GM13976 (cell line): ENCODE measurements at places on chromosomes 2 and 18.

- DNase-seq = no peak
Measured at GRCh38 chr18:22975508-22975907, 42.4 kb downstream of the RBBP8 start.

DNA sequence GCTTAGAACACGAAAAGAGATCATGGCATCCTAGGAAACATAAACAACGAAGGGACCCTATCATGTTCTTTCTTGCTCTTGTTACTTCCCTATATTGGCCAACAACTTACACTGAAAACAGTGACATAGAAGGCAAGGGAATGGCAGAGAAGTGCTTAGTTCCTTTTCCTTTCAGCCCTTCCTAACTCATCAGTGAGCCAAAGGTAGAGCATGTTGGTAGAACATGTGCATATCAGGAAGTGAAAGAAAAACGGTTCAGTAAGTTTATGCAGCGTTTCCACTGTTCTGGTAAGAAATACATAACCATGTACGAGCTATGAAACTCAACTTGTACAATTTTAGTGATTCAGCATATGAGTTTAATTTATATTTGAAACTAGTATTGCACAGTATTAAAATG is 21.7 kb downstream of the AKAIN1 start:
- DNase-seq = no peak

- no peak for DNase-seq
Measured at GRCh38 chr2:236971131-236971821, 114.4 kb upstream of the COPS8 start.

- peak; percentile 3 for DNase-seq
Measured at GRCh38 chr2:118968961-118969733, 27.2 kb downstream of the MARCO start.

- no peak for DNase-seq
Measured at GRCh38 chr2:7724336-7724735, 807.1 kb downstream of the RNF144A start.

- no peak for DNase-seq
Measured at GRCh38 chr2:47499621-47500309, 96.8 kb downstream of the MSH2 start.

- no peak for DNase-seq
Measured at GRCh38 chr2:195594248-195594647, 62.8 kb upstream of the SLC39A10 start.

GRCh38 chr2:14255135-14255820 is 377.2 kb upstream of the LRATD1 start:
- DNase-seq = no peak

DNA sequence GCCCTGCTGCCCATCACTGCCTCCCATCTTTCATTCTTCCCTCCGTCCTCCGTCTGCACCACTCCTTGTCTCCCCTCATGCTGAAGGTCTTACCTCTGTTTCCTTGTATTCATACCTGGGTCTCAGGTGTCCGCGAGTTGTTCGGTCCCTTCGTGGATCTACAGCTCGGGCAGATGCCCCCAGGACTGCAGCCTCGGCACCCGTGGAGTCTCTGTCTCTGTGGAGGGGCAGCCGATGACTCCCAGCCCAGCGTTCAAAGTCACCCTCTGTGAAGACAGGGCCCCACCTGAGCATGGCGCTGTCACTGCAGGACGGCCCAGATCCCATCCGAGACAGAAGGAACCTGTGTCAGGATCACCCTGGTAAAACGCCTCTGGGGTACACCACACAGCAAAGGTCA is 480.0 kb upstream of the SALL3 start:
- DNase-seq = no peak

DNA sequence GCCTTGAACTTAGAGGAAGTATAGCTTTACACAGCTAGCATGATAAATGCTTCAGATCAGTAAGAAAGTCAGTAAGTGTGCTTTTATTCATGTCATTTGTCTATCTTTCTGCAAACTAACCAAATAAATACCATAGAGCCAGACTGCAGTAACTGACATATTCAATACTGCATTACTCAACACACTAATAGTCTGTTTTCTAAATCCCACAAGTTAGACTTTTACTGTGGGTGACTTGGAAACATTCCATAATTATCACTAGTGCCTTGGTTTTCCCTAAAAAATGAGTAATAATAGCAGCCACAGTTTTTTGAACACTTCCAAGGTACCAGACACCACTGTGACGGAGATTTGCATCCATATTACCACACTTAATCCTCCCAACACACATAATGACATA is 33.0 kb downstream of the ACVR1 start:
- DNase-seq = no peak

- DNase-seq = no peak
Measured at GRCh38 chr2:170586571-170587095, 128.5 kb upstream of the SP5 start.

GRCh38 chr2:26245231-26245732 is 543 bp downstream of the HADHB start:
- peak; percentile 44 for DNase-seq

DNA sequence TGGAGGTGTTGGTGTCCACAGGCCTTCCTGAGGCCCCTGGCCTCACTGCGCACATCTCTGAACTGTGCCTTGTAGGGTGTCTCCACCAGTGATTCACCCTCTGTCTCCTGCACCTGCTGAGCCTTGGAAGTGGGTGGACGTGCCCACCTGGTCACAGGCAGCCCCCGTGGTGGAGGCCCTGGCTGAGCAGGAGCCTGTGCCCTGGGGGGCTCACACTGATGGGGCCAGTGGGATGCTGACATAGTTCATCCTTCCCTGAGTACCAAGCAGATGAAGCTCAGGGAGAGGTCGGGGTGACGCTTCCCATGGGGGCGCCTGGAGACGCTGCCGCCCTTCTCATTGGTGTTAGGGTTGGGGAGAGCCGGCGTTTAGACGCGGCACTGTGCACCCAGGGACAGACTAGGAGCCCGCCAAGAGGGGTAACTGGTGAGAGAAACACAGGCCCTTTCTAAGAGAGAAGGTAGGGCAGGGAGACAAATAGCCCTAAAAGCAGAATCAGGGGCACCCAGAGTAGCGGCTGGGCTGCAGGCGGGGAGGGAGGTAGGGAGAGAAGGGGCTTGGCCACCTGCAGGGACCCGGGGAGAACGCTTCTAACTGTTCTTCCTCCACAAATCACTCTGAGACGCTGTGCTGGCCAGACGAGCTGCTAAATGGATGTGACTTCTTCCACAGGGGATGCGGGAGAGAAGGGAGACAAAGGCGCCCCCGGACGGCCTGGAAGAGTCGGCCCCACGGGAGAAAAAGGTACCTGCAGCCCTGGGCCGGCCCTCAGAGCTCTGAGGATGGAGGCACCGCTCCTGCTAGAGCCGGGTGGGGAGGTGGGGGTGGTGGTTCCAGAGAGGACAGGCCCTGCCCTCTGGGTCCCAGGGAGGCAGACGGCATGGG is 18.0 kb downstream of the COLEC11 start:
- DNase-seq = no peak

GRCh38 chr18:56575819-56576663 is 62.4 kb downstream of the TXNL1 start:
- peak; percentile 63 for DNase-seq

GRCh38 chr18:69898241-69898861 is 49.3 kb downstream of the CD226 start:
- peak; percentile 43 for DNase-seq

DNA sequence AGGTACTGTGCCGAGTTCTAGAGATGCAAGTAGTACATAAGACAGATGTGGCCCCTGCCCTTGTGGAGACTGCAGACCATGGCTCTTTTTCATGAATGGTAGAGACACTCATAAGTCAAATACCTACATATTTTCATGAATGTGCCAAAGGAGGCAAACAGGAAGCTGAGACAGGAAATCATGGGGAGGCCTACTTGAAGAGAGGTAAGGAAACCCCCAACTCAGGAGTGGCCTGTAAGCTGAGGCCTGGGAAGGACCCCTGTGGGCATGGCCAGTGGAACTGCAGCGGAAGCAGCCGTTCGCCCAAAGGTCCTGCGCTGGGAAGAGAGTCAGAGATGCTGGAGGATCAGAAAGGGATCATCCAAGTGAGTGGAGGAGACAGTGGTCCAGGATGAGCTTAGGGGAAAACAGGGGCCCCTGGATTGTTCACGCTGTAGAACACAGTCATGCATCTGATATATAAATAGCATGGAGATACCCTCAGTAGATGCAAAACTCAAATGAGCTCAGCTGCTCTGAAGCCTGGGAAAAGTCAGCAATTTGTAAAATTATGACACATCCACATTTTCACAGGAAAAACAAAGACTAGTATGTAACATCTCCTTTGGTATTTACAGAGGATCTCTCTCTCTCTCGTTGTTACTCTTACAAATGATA is 228.9 kb downstream of the NEDD4L start:
- no peak for DNase-seq

- no peak for DNase-seq
Measured at GRCh38 chr2:8505311-8505920, 176.4 kb upstream of the ID2 start.

DNA sequence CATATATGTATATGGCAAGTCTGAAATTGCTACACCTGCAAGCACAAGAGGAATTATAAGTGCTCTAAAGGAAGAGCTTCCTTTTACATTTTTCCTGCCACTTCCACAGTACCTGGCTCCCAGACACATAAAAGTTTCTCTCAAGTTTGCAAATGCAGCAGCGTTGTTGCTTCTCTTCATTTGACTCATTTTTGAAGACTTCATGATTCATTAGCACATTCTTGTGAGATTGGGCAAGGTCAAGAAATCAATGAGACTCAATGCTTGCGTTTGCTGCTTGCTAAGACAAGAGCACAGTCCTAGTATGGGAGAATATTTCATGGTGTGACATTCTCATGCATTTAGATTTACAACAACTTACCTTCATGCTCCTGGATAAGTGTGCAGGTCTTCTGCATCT is 42.6 kb upstream of the PDCL3 start:
- DNase-seq = no peak
